ENCODE measurements at places on chromosomes 2 and 18.

DNA sequence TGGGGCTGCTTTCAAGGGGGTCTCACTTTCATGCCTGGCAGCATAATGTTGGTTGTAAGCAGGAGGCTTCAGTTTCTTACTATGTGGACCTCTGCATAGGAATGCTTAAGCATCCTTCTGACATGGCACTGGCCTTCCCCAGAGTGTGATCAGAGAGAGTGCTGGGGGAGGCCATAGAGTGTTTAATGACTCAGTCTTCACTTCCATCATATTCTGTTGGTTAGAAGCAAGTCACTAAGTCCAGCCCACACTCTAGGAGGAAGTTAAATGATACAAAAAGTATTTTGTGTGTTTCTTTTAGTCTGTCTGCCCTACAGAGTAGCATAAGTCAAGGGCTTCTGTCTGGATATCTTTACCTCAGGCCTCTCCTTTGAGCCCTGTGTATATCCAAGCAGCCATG lies 64.9 kb downstream of the GALNT1 start:
- DNase-seq = no peak

GRCh38 chr18:6885992-6886796 lies 156.7 kb downstream of the ARHGAP28 start:
- peak; percentile 10 for DNase-seq

- DNase-seq = no peak
These were observed 27.7 kb downstream of the KCTD18 start for GRCh38 chr2:200482194-200482593.

DNA sequence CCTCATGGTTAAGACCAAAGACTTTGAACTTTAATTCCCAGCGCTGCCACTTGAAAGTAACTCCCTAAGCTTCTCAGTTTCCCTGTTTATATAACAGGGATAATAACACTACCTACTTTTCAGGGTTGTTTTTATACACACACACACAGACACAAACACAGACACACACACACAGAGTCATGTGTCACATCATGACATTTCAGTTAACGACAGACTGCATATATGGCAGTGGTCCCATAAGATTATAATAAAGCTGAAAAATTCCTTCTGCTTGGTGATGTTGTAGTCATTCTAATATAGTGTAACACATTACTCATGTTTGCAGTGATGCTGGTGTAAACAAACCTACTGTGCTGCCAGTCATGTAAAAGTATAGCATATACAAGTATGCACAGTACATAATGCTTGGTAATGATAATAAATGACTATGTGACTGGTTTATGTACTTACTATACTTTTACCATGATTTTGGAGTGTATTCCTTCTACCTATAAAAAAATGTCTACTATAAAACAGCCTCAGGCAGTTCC lies 89.2 kb upstream of the ITGA4 start:
- no peak for DNase-seq

GRCh38 chr2:239647052-239647819 lies 246.4 kb upstream of the HDAC4 start:
- DNase-seq = no peak
